ENCODE measurements at places on chromosomes 3 and 15.

- DNase-seq = no peak
These were observed 222.1 kb downstream of the THSD4 start for GRCh38 chr15:71337197-71337845.

DNA sequence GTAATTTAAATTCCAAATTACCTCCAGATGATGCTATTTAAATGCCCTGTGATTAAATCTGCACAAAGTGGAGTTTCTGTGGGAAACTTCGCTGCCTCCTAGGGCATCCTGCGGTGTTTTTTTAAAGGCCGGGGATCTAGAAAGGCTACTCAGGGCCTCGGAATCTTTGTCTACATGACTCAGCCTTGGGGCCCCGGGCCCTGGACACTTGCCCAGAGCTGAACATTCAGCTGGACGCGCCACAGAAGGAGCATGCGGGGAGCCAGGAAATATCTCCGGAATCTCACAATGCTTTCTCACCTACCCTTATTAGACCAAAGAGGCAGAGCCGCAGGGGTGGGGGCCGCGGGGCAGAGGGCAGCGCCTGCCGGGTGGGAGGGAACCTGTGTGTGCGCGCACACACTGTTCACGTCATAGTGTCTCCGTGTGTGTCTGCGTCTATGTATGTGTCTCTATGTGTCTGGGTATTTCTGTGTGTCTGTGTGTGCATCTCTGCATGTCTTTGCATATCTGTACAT lies 145.5 kb upstream of the TPM1 start:
- no peak for DNase-seq

GRCh38 chr3:114847564-114847963 lies 299.5 kb downstream of the ZBTB20 start:
- DNase-seq = no peak

DNA sequence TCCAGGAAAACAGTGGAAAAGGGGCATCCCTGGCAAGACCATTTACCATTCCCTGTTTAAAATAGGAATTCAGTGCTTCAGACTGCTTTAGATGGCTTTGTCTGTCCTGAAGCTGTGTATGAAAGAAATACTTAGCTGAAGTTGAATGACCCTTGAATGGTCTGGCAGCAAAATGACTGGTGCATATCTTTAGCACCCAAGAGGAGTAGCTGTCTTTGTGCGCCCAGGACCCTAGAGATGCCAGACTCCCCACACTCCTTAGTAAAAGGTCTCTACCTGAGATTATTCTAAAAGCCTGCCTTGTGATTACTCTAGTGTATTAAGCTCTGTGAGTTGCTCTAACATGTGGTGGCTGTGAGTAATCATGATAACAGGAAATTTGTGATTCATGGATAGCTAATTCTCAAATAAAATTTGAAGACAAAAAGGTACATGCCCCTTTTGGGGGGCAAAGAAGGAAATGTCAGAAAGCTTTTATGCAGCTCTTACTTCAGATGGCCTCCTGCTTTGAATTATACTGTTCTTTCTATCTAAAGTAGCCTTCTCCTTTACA lies 3.2 kb downstream of the MAPKBP1 start:
- DNase-seq = no peak

GRCh38 chr3:29532473-29532872 lies 251.6 kb downstream of the RBMS3 start:
- DNase-seq = no peak
